ENCODE measurements at places on chromosomes 4 and X. TPM values are rescaled to one million over a fixed set of nuclear protein-coding genes. Genes with fewer than 3 reads are reported as not detected.
A peak's percentile ranks its signal among the peaks of the same experiment; 100 is the strongest.

The GPR119 gene
- total RNA-seq: not detected

DNA sequence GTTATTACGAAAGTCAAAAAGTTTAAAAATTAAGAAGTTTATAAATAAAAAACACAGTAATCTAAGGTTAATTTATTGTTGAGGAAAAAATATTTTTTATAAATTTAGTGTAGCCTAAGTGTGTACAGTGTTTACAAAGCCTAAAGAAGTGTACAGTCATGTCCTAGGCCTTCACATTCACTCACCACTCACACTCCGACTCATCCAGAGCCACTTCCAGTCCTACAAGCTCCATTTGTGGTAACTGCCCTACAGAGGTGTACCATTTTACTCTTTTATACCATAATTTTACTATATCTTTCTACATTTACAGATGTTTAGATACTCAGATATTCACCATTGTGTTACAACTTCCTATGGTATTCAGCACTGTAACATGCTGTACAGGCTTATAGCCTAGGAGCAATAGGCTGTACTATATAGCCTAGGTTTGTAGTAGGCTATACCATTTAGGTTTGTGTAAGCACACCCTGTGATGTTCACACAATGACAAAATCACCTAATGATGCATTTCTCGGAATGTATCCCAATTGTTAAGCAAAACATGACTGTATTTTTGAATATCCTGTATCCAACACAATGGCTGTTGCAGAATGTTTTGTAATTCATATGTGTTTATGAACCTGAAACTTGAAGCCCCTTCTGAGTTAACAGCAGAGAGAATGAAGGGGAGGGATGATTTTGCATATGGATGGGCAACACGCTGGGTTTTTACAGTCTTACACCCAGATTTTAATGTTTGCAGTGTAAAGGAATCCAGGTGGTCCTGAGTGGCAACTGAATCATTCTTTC lies 3.1 kb downstream of the PPBP start:
- H3K27me3 ChIP-seq: no peaks in the 10 kb centered on the region
- no peak overlapping the region for H3K27ac ChIP-seq
- no peaks in the 10 kb centered on the region for H3K4me1 ChIP-seq
- H3K36me3 ChIP-seq: no peaks in the 10 kb centered on the region
- no peak overlapping the region for H3K4me3 ChIP-seq
- DNase-seq: no peak

GRCh38 chrX:40284852-40285251 lies 187.1 kb upstream of the BCOR start:
- H3K27me3 ChIP-seq: no peaks in the 10 kb centered on the region
- H3K4me1 ChIP-seq: no peaks in the 10 kb centered on the region
- H3K36me3 ChIP-seq: no peaks in the 10 kb centered on the region
- H3K4me3 ChIP-seq: no peak overlapping the region
- H3K27ac ChIP-seq: no peak overlapping the region
- no peak for DNase-seq

The TLR6 gene
- total RNA-seq: 0.12 TPM

The MSX1 gene
- 15.6 TPM for total RNA-seq

- peaks cover 6% of the 10 kb centered on the region for H3K4me1 ChIP-seq
- H3K4me3 ChIP-seq: no peak overlapping the region
- DNase-seq: no peak
These were observed 91.2 kb upstream of the ELOVL6 start for GRCh38 chr4:110289601-110290100.

- H3K27me3 ChIP-seq: no peaks in the 10 kb centered on the region
- H3K36me3 ChIP-seq: no peaks in the 10 kb centered on the region
- H3K4me3 ChIP-seq: no peak overlapping the region
- no peaks in the 10 kb centered on the region for H3K4me1 ChIP-seq
- H3K27ac ChIP-seq: no peak overlapping the region
These were observed 4.9 kb downstream of the SMR3A start for GRCh38 chr4:70365479-70365878.

- no peaks in the 10 kb centered on the region for H3K27me3 ChIP-seq
- H3K27ac ChIP-seq: no peak overlapping the region
- H3K4me3 ChIP-seq: no peak overlapping the region
- H3K36me3 ChIP-seq: no peaks in the 10 kb centered on the region
These were observed 173.2 kb downstream of the CBLL2 start for GRCh38 chrX:22445880-22446279.

GRCh38 chrX:136747003-136747986 lies 33.4 kb downstream of the ARHGEF6 start:
- H3K36me3 ChIP-seq: no peaks in the 10 kb centered on the region
- no peak overlapping the region for H3K4me3 ChIP-seq
- no peaks in the 10 kb centered on the region for H3K27me3 ChIP-seq
- no peaks in the 10 kb centered on the region for H3K4me1 ChIP-seq

DNA sequence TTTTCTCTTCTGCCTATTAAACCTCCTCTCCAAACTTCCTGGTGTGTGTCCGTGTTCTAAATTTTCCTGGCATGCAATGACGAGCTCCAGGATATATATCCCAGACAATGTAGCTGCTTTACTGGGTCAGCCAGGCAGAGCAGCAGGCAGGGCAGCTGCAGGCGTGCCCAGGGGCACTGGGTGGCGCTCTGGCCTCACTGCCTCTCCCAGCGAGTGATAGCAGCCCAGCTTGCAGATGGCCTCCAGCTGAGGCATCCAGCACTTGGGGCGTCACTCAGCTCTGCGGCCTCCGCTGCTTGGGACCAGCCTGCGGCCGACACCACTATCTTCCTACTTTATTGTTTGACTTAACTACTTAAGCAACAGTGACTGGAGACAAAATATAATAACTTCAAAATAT lies 23.0 kb upstream of the UBA6 start:
- no peak overlapping the region for H3K4me3 ChIP-seq
- DNase-seq: no peak
- no peak overlapping the region for H3K27ac ChIP-seq
- no peaks in the 10 kb centered on the region for H3K27me3 ChIP-seq
- no peaks in the 10 kb centered on the region for H3K36me3 ChIP-seq

DNA sequence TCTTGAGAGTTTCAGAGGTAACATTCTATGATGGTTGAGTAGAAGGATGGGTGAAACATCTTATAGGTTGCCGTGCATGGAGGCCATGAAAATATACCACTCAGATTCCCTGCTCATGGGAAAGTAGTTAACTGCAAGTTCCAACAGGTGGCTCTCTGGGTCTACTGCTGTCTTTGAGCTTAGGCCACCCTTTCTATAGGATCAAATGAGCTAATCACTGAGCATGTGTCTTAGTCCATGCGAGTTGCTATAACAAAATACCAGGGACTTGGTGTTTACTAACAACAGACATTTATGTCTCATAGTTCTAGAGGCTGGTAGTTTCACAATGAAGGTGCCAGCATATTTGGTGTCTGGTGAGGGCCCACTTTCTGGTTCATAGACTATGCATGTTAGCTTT lies 144.8 kb upstream of the UNC5C start:
- no peaks in the 10 kb centered on the region for H3K27me3 ChIP-seq
- peak; percentile 46 for DNase-seq
- H3K4me3 ChIP-seq: no peak overlapping the region
- H3K36me3 ChIP-seq: no peaks in the 10 kb centered on the region
- no peaks in the 10 kb centered on the region for H3K4me1 ChIP-seq

The SH2D1A gene
- total RNA-seq: not detected

DNA sequence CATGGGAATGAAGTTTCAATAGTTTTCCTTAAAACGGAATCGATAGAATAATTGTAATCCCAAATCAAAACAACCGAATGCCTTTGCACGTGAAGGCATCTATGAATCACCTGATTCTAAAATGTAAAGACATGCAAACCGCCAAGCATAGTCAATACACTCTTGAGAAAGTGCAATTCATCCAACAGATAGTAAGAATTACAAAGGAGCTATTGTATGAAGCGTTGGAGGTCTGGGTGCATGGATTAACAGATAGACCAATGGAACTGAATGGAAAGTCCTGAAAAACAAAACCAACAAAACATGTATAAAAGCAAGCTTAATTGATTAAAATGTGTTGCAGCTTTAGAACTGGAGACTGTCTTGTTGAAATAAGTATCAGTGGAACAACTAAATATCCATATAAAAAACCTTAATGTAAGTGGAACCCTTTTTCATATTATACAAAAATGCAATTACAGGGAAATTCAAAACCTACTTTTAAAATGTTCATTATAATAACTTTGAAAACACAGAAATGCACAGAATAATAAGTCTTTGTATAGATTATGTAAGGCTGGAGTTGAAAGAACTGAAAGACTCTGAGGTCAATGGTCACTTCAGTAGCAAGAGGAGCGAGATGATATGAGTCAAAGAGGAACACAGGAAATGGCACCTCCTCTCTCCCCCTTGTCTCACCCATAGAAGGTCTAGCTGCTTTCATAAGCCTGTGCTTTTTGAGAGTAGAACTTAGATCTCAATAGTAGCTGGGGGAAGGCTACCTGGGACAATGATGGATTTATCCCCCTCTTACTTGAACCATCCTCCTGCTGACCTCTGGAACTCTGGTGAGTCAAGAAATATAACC lies 20.1 kb downstream of the MAGEC2 start:
- no peaks in the 10 kb centered on the region for H3K27me3 ChIP-seq
- no peak for DNase-seq
- H3K4me3 ChIP-seq: no peak overlapping the region
- no peak overlapping the region for H3K27ac ChIP-seq
- no peaks in the 10 kb centered on the region for H3K4me1 ChIP-seq
- no peaks in the 10 kb centered on the region for H3K36me3 ChIP-seq

GRCh38 chrX:96538104-96538725 lies 146.4 kb upstream of the DIAPH2 start:
- H3K4me3 ChIP-seq: no peak overlapping the region
- H3K36me3 ChIP-seq: no peaks in the 10 kb centered on the region
- H3K4me1 ChIP-seq: no peaks in the 10 kb centered on the region
- peak; percentile 3 for DNase-seq
- no peaks in the 10 kb centered on the region for H3K27me3 ChIP-seq

The CFP gene
- 0.09 TPM for total RNA-seq

DNA sequence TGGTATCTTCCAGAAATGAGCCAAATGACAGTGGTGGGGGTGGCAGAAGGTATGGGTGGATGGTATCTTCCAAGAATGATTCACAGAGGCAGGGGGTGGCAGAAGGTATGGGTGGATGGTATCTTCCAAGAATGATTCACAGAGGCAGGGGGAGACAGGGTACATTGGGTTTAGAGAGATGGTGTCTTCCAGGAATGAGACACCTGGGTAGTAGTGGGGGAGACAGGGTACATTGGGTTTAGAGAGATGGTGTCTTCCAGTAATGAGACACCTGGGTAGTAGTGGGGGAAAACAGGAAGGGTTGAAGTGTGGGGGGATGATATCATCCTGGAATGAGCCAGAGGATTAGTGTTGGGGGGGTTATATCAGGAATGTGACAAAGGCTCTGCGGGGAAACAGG lies 62.0 kb downstream of the MAOA start:
- no peaks in the 10 kb centered on the region for H3K36me3 ChIP-seq
- DNase-seq: no peak
- H3K4me3 ChIP-seq: no peak overlapping the region
- no peak overlapping the region for H3K27ac ChIP-seq

GRCh38 chr4:61527888-61528287 lies 327.8 kb downstream of the ADGRL3 start:
- peaks cover 15% of the 10 kb centered on the region for H3K4me1 ChIP-seq
- no peak for DNase-seq
- no peak overlapping the region for H3K27ac ChIP-seq
- no peaks in the 10 kb centered on the region for H3K36me3 ChIP-seq
- no peaks in the 10 kb centered on the region for H3K27me3 ChIP-seq
- no peak overlapping the region for H3K4me3 ChIP-seq

DNA sequence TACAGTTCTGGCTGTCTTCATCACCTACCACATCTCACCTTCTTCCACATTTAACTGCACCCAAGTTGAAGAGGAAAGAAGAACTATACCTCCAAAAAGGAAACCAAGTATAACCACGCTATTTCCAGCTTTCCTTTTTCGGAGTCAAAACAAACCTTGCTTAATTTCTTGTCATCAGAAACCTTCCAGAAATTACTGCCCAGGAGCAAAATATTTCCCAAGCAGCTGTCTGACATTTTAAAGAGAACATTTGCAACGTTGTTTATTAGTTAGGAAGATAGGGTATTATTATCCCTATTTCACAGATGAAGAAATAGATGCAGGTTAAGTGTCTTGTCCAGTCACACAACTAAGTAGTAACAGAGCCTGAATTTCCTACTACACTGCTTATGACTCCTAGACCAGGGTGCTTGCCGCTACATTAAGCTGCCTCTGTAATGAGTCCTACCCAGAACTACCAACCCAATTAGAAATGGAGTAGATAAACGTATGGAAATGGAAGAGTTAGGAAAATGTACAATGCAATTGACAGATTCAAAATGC lies 2.2 kb upstream of the ACSL4 start:
- H3K27me3 ChIP-seq: no peaks in the 10 kb centered on the region
- no peaks in the 10 kb centered on the region for H3K4me1 ChIP-seq
- no peak overlapping the region for H3K4me3 ChIP-seq
- H3K36me3 ChIP-seq: no peaks in the 10 kb centered on the region
- no peak overlapping the region for H3K27ac ChIP-seq

DNA sequence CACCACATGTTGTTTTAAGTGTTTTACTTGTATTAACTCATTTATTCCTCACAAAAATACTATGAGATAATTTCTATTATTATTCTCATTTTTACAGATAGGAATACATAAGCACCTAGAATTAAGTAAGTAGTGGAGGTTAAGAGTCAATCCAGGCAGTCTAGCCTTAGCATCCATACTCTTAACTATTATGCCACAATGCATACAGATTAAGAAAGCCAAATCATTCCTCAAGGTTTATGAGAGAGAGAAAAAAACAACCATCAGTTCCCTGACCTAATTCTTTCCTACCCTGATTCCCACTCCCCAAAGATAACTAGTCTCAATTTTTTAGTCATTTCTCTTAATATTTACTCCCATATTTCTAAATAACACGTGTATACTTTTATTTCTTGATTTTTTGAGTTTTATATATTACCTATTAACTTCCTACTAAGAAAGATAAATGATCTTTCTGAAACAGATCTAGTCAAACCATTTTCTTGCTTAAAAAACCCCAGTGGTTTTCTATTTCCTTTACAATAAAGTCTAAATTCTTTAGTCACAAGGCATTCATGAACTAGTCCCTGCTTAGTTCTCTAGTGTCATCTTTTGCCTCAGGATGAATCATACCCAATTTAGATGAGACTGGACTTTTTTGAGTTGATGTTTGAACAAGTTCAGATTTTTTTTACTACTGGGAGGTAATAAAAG lies 16.0 kb downstream of the UBA6 start:
- peak; percentile 12 for DNase-seq
- no peak overlapping the region for H3K4me3 ChIP-seq
- H3K27ac ChIP-seq: no peak overlapping the region
- peaks cover 15% of the 10 kb centered on the region for H3K36me3 ChIP-seq
- no peaks in the 10 kb centered on the region for H3K27me3 ChIP-seq
- H3K4me1 ChIP-seq: no peaks in the 10 kb centered on the region

The CT45A8 gene
- not detected for total RNA-seq

DNA sequence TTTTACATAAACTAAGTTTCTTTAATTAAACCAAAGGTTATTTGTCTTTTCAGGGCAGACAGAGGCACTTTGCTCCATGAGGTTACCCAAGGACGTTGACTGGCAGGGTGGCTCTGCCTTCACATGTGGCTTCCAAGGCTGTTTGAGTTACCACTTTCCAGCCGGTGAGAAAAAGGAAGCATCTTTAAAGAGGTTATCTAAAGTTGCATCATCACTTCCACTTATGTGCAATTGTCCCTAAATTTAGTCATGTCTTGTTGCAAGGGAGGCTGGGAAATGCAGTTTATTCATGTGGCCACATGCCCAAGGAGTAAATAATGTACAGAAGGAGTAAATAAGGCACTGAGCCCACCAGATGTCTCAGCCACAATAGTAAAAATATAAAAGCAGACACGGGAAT lies 29.0 kb upstream of the RAP1GDS1 start:
- no peaks in the 10 kb centered on the region for H3K36me3 ChIP-seq
- no peak overlapping the region for H3K4me3 ChIP-seq
- H3K4me1 ChIP-seq: no peaks in the 10 kb centered on the region
- no peak overlapping the region for H3K27ac ChIP-seq
- DNase-seq: peak; percentile 29

The POU3F4 gene
- 0.03 TPM for total RNA-seq

The CDS1 gene
- total RNA-seq: 2.2 TPM

The NSG1 gene
- total RNA-seq: 4.0 TPM

The SHOX gene
- total RNA-seq: not detected

The HTN3 gene
- not detected for total RNA-seq
